ENCODE measurements at places on chromosomes 7 and 10. TPM values are rescaled to one million over a fixed set of nuclear protein-coding genes. Genes with fewer than 3 reads are reported as not detected.

The OR2A7 gene
- total RNA-seq: 6.2 TPM

The SUN1 gene
- total RNA-seq: 101 TPM

GRCh38 chr10:128567551-128567950 is 441.3 kb upstream of the MKI67 start:
- no peak for DNase-seq

GRCh38 chr10:47031211-47031900 is 120.1 kb downstream of the PTPN20 start:
- peak; percentile 26 for DNase-seq

- DNase-seq: no peak
Observed at GRCh38 chr10:44689368-44689767, 221.8 kb upstream of the TMEM72 start.

GRCh38 chr7:38928506-38928905 is 19.5 kb upstream of the VPS41 start:
- DNase-seq: no peak

DNA sequence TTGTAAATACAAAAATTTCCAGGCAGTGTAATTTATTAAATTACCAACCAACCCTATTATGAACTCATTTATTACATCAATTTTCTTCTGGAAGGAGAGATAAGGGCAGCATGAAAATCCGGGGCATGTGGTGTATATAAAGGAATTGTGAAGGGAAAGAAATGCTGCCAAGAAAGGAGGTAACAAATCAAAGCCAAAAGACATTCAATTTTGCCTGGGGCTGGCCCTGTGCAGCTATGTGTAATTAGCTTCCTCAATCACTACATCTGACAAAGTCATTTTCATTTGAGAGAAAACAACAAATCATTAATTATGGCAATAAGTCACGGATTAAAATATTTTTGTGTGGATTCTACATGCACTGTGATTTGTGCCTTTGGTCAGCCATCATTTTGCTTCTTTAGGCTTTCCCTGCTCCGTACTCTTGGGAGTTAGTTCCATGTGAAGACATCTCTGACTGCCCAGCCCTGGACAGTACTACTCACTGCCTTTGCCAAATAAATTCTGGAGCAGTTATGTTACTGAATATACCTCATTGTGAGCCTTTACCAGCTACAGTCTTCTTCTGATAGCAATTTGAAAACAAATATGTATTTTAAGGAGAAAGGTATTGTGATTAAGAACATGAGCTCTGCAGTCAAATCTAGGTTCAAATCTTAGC is 191.7 kb downstream of the RELN start:
- no peak for DNase-seq

DNA sequence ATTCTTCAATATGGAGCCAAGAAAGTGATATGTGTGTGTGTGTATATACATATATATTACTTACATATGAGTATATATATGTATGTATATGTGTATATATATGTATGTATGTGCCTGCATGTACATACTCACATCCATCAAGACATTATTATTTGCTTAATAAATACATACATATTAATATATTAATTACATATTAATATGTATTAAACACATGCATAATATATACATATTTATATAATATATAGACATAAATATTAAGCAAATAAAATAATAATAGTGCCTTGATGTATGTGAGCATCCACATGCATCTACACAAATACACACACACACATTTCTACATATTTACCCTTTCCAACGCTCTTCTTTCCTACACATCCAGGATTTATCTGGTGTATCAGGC is 88.7 kb upstream of the KCNMA1 start:
- DNase-seq: no peak

- no peak for DNase-seq
Observed at GRCh38 chr7:466465-467191, 53.0 kb downstream of the PDGFA start.
